ENCODE measurements at places on chromosomes 3 and 15. TPM values are rescaled to one million over a fixed set of nuclear protein-coding genes. Genes with fewer than 3 reads are reported as not detected.

DNA sequence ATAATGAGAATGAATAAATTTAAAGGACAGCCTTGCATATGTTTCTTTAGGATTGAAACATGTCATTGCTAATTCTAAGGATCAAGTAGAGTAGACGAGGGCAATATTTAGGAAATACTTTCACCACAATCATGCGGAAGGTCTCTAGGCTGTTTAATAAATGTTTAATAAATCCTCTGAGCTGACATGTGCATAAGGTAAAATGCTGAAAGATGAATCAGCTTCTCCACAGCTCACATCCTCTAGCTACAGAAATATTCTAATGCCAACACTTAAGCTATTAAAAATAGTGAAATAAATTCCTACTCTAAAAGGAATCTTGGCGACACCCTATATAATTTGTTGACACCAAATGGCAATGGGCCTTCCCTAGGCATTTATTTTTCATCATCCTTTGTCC lies 407.3 kb downstream of the TBL1XR1 start:
- DNase-seq, result no peak

DNA sequence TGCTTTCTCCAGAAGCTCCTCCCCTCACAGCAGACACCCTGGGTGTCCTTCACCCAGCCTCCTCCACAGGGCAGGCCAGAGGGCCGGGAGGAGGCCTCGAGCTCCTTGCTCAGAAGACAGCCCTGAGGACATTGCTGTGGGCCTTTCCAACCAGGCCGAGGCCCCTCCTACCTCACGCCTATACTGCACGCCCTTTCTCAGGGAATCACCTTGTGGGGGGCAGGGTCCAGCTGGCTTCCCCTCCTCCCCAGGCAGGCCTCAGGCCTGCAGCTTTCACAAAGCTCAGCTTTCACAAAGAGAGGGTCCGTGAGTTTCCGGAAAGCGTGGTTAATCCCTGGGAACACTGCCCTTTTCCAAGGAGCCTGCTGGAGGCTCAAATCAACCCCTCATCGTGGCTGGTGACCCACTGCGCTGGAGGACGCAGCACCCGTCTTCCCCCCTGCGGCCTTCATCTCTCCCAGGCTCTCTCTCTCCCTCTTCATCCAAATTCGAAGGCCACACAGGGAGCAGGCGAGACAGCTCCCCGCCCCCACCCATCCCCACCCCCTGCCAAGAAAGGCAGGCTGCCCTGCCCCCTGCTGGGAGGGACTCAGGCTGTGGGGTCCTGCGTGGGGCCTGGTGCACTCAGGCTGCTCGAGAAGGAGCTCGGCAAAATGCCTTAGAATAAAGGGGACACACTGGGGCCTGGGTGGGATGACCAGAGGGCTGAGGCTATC lies 79.4 kb downstream of the OCA2 start:
- DNase-seq, result no peak

GRCh38 chr3:72593881-72594397 lies 254.3 kb downstream of the SHQ1 start:
- DNase-seq, result no peak

GRCh38 chr3:172461530-172462138 lies 13.4 kb upstream of the GHSR start:
- no peak for DNase-seq

The ZBTB38 gene
- 75.4 TPM for total RNA-seq

The IGDCC3 gene
- not detected for total RNA-seq

The GALNT15 gene
- 275 TPM for total RNA-seq

The PRSS50 gene
- not detected for total RNA-seq

The C3orf20 gene
- total RNA-seq, result 0.16 TPM

The GNL3 gene
- 113 TPM for total RNA-seq

Data from mesenteric fat pad (tissue), 1 donor.